Fibroblast of skin of left biceps (primary cell): ENCODE measurements at places on chromosomes 13 and 19.
A peak's percentile ranks its signal among the peaks of the same experiment; 100 is the strongest.

DNA sequence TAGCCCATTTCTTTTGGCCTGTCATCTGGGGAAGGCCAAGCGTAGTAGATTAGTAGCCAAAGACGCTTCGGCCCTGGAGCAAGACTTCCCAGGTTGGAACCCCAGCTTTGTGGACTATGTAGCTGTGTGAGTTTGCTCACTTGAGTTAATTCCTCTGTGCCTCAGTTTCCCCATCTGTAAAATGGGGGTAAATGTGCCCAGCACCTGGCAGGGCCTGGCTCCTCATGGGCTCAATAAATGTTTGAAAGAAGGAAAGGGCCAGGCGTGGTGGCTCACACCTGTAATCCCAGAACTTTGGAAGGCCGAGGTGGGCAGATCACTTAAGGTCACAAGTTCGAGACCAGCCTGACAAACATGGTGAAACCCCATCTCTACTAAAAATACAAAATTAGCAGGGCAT is 14.9 kb upstream of the HNRNPM start:
- no peak for DNase-seq

- DNase-seq: no peak
These were observed 182.1 kb downstream of the RFC3 start for GRCh38 chr13:33999811-34000605.

DNA sequence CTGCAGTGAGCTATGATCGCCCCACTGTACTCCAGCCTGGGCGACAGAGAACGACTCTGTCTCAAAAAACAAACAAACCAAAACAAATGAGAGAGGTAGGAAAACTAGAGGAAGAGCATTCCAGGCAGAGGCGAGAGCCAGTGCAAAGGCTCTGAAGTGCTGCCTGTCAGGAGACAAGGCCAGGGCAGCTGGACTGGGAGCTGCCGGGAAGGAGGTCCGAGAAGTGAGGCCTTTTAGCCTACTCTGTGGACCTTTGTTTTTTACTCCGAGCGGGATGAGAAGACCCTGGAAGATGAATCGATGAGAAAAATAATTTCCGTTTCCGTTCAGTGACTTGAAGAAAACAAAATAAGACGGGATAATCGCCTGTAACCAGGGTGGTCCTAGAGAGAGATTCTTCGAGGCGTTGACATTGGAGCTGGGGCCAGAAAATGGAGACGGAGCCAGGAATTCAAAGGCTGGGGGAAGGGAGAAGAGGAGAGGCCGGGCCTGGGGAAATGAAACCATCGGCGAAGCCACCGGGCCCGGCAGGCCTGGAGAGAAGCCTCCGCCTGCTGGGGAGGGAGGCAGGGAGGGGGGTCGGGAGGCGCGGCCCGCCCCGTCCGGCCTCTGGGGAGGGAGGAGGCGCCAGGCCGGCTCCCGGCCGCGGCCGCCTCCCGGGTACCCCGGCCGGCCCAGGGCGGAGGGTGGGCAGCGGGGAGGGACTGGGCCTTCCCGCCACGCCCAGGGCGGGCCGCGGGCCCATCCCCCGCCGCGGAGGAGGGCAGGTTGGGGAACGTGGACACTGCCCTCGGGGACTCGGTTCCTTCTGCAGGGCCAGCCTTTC is 7.8 kb upstream of the SERTAD1 start:
- peak; percentile 78 for DNase-seq

DNA sequence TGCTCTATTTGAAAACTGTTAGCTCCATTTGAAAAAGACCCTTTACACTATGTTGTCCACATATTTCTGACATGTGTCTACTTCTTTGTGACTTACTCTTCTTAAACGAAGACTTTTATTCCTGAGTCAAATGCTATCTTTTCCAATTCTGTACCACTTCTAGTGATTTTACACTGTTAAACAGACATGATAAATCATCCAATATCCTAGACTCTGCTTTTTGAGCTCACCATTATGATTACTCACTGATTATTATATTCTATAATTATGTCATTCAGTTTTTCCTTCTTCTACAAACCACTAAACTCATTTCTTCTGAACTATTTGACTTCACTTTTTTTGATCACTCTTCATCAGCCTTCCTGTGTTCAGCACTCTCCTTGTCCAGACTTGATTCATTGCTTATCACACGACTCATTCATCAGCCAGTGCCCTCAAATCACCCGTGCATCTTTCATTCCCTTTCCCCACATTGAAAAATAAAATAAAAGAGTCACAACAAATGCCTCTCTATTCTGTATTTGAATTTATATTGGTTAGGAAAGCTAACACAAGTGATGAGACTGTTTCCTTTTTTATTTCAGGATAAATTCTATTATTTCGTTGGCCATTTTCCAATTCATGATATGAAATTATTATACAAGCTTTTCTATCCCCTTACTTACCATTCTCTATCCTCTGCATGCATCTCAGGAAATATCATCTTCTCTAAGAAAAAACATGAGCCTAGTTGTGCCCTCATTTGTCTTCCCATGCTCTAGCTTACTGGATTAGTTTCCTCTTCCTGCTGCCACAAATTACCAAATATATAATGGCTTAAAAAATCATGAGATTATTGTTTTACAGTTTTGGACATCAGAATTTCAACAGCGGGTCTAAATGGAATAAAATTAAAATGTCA is 1482.1 kb upstream of the MIR17HG start:
- no peak for DNase-seq

DNA sequence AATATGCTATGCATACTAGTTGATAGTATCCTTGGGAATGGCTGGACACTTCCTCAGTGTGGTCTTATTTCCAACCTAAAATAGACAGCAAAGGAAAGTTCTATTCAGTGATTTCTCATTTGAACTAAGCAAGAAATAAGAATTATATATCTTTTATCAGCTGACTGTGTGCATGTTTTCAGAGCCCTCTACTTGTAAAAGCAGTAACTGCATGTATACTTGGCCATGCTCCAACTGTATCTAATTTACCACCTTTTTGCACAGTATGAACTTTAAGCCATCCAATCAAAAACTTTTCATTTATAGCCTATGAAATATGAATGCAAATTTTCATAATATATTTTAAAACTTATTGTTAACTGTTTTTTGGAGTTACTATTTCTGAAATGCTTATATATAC is 136.4 kb upstream of the PCDH9 start:
- DNase-seq: no peak

GRCh38 chr19:49499030-49499670 is 2.9 kb downstream of the RPS11 start:
- DNase-seq: no peak

GRCh38 chr13:43484432-43485225 is 302.1 kb downstream of the ENOX1 start:
- DNase-seq: no peak

- no peak for DNase-seq
These were observed 13.2 kb upstream of the ADGRE5 start for GRCh38 chr19:14368011-14368513.

DNA sequence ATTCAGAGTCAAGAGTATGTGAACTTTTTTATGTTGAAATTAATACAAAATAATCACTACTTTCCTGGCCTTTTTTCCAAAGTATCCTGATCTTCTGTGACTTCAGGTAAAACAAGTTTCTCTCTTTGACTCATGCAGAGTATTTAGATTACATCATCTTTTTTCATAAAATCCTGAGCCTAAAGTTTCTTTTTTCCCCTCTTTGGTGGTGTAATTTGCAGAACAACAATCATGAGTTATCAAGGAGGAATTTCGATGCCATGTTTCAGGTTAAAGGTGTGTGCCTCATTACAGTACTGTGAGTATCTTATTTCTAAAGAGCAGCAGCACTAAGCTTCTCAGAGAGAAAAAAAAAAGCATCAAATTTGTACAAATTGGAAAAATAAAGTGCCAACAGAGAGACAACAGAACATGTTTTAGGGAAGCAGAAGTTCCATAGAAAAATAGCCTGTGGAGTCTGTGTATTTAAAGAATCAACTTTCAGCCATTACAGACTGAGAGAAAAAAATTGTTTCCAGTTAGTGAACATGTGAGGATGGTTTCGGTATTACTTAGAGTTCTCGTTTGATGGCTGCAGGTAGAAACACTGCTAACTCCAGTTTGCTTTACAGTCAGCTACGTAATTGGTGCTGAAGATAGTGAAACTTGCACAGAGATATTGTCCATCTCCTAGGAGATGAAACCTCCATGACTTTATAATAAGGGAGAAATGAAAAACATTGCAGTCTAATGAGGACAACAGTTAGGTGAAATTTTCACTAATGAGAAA is 78.1 kb upstream of the PCDH9 start:
- no peak for DNase-seq

- DNase-seq: no peak
These were observed 2.0 kb downstream of the CAPN12 start for GRCh38 chr19:38742296-38742695.

DNA sequence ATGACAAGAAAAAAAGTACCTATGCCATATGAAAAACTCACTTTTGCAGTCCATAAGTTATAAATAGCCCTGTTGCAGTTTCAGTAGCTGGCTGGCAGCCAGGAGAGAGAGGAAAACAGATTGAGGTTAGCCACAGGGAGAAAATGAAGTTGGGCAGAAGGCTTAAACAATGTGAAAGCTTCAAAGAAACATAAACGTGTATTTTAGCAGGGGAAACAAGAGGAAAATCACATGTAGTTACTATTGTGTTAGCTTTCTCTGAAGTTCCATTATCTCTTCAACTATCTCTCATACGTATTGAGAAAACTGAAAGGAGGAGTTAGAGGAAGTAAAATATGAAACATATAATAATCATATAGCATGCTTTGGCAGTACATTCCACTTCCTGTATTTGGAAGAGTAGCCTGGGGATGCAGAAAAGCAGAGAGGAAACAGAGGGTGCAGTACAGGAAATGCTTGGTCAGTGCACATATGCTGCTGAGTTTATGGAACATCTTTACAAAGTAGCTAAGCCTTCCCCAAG is 1551.1 kb downstream of the EFNB2 start:
- DNase-seq: peak; percentile 32

DNA sequence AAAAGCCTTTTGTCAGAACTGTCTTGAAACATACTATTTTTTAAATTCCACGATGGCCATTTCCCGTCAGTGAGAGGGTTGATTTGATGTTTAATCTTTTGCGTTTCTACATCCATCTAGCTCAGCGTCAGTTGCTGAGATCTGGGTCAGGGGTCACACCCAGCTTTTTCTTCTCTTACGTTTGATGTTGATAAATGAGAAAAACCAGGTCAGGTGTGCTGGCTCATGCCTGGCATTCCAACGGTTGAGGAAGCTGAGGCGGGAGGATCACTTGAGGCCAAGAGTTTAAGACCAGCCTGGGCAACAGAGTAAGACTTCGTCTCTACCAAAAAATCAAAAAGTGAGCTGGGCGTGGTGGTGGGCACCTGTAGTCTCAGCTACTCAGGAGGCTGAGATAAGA is 168.9 kb downstream of the PTPRS start:
- DNase-seq: no peak

GRCh38 chr19:13864667-13865570 is 12.0 kb upstream of the NANOS3 start:
- no peak for DNase-seq

DNA sequence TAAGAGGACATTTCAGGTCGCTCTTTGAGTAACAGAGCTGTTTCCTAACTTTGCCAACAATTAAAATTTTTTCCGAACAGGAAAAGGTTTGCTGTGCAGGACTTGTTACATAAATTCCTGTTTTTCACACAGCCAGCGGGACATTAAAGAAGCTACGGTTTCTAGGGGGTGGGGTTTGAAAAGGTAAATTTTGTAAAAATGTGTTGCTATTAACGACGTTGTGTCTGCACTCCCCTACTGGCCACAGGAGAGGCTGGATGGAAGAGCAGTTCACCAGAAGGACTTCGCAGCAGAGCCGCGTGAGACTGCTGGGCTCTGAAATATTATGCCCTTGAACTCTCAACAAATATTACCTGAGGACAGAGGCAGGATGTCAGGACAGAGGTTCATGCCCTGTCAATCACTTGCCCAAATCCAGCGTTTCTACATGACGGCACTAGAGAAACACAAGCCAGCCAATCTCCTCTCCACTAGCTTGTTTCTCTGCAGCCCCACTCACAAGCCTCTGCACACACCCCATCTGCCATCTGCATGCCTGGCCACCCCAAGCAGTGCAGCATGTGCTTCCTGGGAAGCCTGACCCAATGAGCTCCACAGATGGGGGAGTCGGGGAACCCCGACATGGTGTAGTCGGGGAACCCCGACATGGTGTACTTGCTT is 102.0 kb downstream of the FOXO1 start:
- no peak for DNase-seq

- no peak for DNase-seq
These were observed 350.9 kb downstream of the FOXO1 start for GRCh38 chr13:40315416-40316064.

GRCh38 chr13:42083138-42083770 is 34.8 kb downstream of the DGKH start:
- DNase-seq: no peak

DNA sequence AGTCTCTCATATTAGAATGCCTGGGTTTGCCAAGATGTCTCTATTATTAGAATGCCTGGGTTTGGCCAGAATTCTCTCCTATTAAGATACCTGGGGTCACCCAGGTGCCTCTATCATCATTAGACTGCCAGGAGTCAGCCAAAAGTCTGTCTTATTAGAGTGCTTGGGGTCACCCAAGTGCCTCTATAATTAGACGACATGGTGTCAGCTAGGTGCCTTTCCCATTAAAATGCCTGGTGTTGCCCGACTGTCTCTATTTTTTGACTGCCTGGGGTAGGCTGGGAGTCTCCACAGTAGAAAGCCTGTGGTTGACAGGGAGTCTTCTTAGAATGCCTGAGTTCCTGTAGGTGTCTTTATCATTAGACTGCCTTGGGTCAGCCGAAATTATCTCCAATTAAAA is 1536.6 kb downstream of the UQCRFS1 start:
- no peak for DNase-seq

DNA sequence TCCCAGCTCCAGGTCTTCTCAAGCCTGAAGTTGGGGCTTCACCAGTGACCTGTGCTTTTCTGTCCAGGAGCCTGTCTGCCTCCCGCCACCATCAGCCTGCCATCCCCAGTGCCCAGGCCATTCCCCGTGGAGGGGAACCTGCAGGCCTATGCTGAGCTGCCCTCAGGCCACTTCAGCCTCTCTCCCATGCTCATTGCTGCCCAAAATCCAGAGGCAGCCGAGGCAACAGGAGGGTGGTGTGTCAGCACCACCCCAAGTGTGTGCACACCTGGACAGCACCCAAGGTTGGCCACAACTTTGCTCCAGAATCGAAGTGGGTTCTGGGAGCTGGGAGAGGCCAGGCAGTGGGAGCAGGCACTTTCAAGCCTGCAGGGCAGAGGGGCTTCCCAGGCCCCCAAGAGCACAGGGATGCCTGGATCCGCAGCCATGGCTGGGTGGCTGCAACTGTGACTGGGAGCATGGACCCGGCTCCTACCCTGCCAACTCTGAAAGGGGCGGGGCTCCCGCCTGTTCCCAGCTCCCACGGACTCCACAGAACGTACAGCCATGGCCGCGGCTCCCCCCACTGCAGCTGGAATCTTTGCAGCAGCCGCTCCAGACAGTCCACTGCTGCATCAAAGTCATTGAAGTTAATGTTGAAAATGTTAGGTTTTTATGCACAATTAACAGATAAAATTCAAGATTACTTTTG is 1747.0 kb downstream of the OLFM4 start:
- DNase-seq: no peak
